AML-193 (cell line): ENCODE measurements at places on chromosomes 16 and 17.

GRCh38 chr17:60079401-60080243, 901 bp upstream of the HEATR6 start:
- peak; percentile 14 for DNase-seq

GRCh38 chr16:5062790-5063765, 2.7 kb downstream of the C16orf89 start:
- DNase-seq = no peak

DNA sequence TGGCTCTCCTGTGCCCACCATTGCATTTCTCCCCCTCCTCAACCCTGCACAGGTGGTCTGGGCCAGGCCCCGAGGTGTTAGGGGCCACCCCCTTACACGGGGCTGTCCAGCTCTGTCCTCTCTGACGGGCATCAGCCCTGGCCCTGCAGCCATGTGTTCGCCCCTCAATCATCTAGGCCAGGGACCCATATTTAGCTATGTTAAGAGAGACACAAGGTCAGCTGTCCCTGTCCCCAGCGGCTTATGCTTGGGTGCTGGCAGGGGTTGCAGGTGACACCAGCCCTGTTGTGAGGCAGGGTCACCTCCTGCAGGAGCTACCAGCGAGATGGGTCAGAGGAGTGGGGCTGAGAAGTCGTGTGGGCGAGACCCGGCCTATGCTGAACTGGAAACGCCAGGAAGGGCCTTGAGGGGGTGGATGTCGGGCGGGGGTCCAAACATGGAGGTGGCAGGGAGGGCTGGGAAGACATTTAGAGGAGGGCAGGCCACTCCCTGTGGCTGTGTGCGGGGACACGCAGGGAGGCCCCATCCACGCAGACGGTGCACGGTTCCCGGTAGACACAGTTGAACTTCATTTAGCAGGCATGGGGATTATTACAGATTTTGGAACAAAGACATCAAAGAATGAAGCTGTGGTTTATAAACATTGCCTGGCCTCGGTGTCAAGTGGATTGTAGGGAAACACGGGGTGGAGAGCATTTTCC, 133.2 kb upstream of the CHMP6 start:
- no peak for DNase-seq

DNA sequence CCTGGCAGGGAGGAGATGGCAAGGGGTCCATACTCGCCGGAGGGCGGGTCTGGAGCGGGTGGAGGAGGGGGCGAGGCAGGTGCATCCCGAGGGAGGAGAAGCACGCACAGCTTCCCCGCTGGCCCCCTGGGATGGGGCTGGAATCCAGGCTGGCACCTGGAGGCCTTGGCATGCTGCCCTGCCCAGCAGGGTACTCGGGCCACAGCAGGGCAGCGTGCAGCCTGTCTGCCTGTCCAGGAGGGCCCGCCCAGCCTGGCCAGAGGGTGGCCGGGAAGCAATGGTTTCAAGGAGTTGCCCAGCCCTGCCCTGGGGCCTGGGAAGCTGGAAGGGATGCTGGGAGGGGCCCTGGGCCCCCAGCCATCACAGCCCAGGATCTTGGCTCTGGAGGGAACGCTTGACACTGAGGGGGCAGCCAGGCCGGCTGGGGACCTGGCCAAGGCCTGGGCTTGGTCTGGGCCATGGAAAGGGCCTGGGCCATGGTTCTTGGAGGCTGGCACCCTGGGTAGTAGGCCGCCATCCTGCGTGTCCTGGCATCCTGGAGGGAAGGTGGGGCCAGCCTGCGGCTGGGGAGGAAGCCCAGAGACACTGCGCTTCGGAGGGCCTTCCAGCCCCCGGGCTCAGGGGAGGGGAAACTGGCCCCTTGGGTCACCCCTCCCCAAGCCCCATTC, 1.1 kb downstream of the GLIS2 start:
- no peak for DNase-seq

GRCh38 chr17:56863974-56864373, 30.0 kb downstream of the DGKE start:
- no peak for DNase-seq

DNA sequence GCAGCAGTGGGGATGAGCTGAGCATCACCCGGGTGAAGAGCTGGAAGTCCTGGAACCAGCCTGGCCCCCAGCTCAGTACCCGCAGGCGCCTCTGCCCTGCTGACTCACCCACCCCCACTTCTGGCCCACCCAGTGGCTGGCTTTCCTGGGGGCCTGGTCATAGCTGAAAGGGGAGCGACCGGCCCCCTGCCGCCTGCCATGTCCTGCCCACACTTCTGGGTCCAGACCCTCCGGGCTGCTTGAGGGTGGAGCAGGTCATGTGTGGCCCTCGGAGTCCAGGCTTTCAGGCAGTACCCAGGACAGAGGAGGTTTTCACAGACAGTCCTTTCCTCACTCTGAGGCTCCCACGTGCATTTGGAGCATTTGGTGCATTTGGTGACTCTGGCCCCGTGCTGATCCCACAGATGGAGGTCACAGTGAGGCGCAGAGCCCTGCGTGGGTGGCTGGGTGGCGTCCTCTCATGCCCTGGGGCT, 7.1 kb upstream of the PIEZO1 start:
- DNase-seq = no peak

GRCh38 chr17:44556166-44556831, 985 bp upstream of the FZD2 start:
- DNase-seq = peak; percentile 37

DNA sequence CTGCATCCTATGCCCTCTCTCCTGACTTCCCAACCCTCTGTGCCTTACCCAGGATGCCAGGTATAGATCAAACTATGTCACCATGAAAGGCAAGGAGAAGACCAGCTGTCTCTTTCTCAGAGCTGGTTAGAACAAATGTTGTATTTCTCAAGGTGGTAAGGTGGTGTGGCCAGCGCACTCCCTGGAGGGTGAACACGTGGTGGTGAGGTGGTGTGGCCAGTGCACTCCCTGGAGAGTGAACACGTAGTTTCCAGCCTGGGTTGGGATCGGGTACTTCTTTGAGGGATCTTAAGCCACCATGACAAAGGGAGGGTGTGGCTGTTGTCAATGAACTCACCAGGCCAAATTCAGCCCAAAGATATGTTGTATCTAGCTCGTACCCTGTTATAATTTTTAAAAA, 26.8 kb downstream of the KATNIP start:
- DNase-seq = no peak

DNA sequence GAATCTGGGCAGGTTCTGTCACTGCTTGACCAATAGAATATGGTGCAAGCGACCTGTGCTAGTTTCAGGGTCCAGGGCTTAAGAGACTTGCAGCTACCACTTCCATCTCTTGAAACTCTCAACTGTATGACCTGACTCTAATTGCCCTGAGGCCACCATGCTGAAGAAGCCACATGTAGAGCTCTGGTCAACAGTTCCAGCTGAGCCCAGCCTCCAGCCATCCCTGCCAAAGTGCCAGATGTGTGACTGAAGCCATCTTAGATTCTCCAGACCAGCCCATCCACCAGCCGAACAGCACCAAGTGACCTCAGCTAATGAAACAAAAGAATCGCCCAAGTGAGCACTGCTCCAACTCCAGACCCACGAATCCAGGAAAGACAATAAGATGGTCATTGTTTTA, 3.4 kb upstream of the MT2A start:
- DNase-seq = no peak

GRCh38 chr17:77429369-77429968, 288.7 kb downstream of the SEC14L1 start:
- DNase-seq = no peak

DNA sequence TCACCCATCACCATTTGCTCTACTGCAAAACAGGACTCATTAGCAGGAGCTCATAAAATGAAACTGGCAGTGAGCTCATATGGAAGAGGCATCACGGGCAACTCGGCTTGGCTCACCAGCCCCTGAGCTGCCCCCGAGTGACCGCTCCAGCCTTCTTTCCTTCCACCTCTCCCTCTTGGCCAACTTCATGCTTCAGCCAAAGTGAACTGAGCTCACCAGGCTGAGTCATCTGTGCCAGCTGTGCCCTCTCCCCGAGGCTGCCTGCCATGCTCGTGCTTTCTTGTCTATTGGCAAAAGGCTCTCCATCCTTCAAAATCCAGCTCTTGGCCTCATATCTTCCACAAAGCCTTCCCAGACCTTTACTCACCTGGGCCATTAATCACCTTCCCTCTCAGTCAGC, 391.4 kb downstream of the WWOX start:
- DNase-seq = no peak

DNA sequence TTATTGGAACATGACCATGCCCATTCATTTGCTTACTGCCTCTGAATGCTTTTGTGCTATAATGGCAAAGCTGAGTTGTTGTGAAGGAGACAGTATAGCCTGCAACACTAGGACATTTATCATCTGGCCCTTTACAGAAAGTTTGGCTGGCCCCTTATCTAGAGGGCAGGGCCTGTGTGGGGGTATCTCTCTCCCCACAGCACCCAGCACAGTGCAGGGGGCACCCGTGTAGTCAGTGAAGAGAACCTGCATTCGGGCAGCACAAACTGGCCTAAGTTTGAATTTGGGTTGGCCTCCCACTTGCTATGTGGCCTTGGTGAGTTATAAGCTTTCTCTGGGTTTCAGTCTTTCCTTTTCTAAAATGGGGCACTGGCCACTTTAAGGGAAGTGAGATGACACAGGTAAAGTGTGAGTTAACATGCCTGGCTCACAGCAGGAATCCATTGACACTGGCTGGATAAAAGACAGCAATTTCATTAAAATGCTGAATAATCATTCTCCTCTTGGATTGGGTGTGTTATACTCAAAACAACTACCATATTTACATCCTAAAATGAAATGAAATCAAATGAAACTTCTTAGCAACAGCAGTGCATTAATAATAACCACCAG, 12.1 kb downstream of the UBE2O start:
- DNase-seq = no peak

DNA sequence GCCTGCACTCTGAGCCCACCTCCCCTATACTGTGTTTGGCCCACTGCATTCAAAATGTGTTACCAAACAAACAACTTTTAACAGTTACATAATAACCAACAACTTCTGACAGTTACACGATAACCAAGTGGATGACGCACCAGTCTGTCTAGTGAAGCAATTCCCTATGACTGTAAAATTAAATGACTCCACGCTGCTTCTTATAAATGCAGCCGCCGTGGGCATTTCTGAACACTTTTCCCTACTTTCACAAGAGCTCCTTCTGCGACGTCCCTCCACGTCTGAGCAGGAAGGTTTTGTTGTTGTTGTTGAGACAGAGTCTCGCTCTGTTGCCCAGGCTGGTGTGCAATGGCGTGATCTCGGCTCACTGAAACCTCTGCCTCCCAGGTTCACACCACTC, 27.6 kb downstream of the ZNF276 start:
- DNase-seq = no peak

- DNase-seq = no peak
Observed at GRCh38 chr17:61127960-61128359, 271.7 kb upstream of the TBX2 start.

- DNase-seq = no peak
Observed at GRCh38 chr17:78889531-78889930, 13.5 kb downstream of the CEP295NL start.

DNA sequence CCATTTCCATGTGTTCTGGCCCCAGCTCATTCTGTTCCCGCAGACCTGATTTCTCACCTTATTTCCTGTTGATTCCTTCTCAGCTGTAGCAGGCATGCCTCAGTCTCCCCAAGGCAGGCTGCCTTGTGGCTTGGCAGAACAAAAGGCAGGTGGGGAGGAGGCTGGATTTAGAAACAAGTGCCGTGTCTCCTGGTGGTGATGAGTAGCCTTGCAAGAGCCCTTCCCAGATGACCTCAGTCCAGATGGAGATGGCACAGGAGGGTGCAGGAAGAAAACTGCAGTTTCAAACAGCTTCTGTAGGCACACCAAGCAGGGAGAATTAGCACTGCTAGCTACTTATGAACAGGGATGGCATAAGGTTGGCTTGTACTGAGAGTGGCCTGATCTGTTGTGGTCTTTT, 64.6 kb downstream of the ARHGAP44 start:
- no peak for DNase-seq

DNA sequence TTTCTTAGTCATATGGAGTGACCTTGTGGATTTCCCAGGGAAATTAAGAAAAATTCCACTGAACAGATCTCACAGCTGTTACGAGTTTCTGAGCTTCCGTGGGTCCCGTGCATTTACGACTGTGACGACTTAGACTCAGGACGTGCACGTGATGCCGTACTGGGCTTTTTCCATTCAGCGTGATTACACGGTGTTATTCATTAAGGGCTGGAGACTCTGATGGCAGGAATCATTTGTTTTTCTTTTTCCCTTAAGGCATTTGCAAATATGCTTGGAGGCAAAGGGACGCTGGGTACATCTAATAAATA, 57.2 kb downstream of the TBC1D16 start:
- no peak for DNase-seq

DNA sequence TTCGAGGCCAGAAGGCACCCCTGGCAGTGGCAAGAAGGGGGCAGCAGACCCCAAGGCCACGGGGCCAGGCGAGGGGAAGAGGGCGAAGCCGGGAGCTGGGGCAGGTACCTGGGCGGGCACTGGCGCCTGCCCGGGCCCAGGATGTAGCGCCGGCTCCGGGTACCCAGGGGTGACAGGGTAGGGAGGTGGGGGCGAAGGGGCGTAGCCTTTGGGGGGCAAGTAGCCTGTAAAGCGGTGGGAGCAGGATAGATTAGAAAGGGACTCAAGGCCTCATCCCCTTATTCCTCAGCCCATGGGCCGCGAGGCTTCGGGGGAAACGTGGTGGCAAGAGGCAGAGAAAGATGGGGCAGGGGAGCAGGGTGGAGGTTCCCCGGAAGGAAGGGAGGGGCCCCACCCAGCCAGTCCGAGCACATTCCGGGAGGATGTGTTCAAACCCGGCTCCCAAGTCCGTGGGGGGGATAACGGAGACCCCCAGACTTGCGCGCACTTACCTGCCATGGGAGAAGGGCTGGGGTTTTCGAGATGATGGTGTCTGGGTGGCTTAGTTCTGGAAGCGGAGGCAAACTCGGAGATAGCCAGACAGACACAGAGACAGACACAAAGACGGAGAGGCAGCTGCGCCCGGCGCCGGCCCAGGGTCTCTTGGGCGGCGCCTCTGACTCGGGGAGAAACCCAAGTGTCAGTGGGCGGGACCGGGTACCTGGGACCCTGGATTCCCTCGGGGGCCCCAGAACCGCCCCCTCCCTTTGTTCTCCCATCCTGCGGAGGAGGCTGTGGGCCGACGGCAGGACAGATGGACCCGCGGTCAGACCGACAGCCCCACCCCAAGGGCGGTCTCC, 493 bp downstream of the PLSCR3 start:
- DNase-seq = no peak

DNA sequence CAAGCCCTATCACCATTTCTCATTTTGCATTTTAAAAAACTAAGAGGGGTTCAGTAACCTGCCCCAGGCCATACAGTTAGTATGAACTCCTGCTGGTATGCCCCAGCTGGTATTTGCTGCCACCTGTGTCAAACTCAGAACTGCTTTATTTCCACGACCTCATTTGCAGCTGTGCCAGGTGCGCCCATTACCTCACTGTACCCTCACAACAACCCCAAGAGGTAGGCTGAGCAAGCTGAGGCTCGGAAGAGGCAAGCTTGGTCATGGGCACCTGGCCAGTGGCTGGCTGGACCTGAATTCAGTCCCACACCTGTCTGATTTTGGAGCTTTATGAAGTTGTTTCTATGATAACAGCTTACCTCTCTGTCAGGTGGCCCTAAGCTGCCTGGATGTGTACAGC, 7.6 kb downstream of the EPN2 start:
- DNase-seq = no peak
